Keratinocyte (primary cell): ENCODE measurements at places on chromosomes 3 and 15. TPM values are rescaled to one million over a fixed set of nuclear protein-coding genes. Genes with fewer than 3 reads are reported as not detected.

DNA sequence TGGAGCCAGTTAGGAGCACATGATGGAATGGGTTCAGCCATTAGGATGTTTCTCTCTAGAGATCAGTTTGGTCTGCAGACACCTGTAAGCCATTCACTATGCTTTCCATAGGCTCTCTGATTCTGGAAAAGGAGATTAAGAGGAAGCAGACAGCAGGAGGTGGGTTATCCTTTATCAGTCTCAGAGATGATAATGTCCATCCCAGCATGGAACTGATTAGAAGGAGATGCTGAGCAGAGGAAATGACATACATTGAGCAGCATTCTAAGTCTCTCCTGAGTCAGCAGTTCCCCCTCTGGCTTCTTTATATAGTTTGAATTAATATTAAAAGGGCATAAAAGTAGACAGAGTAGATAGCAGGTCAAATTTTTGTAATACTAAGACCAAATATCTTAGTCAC, 591.1 kb downstream of the GBE1 start:
- H3K4me3 ChIP-seq = no peak overlapping the region
- no peaks in the 10 kb centered on the region for H3K27me3 ChIP-seq
- H3K4me1 ChIP-seq = no peaks in the 10 kb centered on the region
- no peak for DNase-seq
- H3K27ac ChIP-seq = no peak overlapping the region

DNA sequence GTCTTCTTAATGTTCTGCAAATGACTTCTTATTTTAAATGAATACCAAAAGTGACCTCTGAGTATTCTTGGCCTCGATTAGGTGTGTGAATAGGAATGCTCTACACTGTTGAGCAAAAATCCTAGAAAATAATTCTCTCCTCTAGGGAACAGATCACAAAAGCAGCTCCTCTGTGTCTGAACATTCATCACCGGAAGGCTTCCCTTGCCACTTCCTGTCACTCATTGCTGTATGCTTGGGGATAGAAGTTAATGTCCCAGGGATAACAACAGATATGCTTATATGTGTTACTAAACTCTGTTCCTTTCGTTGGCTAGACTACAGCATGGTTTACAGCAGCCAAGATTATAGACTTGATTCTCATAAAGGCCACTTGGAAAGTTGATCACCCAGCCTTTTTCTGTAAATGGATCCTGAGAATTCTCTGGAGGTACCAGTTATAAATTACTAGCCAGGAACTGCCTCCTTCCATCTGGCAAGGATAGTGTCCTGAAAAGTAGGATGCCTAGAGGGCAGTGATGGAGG, 16.0 kb upstream of the PTX3 start:
- H3K27me3 ChIP-seq = no peaks in the 10 kb centered on the region
- H3K27ac ChIP-seq = no peak overlapping the region
- no peak for DNase-seq
- H3K4me3 ChIP-seq = no peak overlapping the region
- peaks cover 12% of the 10 kb centered on the region for H3K4me1 ChIP-seq

DNA sequence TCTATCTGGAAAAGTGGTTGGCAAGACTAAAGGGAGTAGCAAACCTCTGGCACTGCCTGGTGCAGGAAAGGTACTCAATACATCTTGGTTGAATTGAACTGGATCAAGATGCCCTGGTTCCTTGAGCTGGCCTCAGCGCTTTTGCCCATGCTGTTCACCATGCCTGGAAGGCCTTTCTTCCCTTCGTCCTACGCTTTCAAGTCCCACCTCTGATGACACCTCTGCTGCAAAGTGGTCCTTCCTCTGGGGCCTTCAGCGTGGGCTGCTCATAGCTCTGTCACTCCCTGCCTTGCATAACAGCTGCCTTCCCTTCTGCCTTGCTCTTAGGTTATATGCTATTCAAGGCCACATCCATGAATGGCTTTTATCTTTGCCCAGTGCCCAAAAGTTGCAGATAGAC, 23.0 kb downstream of the ITGA11 start:
- H3K4me3 ChIP-seq = no peak overlapping the region
- no peak overlapping the region for H3K27ac ChIP-seq
- no peaks in the 10 kb centered on the region for H3K36me3 ChIP-seq
- peaks cover 14% of the 10 kb centered on the region for H3K27me3 ChIP-seq
- H3K4me1 ChIP-seq = no peaks in the 10 kb centered on the region

- peaks cover 55% of the 10 kb centered on the region for H3K4me1 ChIP-seq
- peak; percentile 81 for DNase-seq
- H3K27ac ChIP-seq = peak within 1 kb of the TSS; percentile 99
- peak within 1 kb of the TSS; percentile 99 for H3K4me3 ChIP-seq
Observed at GRCh38 chr3:136957751-136958288, at the start of gene IL20RB. IL20RB (plus strand) TSS chr3:136957983; CDS start chr3:136958114, 131 bp downstream.

DNA sequence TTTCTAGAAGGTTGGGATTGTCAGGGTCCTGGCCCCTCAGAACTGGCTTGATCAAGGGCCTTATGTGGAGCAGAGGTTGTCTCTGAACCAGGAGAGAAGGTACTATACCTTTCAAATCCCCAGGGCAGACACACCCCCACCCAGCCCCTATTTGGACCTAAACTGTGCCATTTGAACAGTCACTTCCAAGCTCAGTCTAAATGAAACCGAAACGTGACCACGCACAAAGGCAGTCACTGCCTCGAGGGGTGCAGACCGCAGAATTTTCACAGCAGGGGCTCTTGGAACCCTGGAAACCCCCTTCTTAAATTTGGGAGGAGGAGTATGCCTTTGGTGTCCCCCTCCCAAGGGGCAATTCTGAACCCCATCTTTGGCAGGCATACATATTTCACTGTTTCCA, 53.7 kb downstream of the GRIP2 start:
- no peak for DNase-seq
- no peak overlapping the region for H3K27ac ChIP-seq
- no peaks in the 10 kb centered on the region for H3K27me3 ChIP-seq

DNA sequence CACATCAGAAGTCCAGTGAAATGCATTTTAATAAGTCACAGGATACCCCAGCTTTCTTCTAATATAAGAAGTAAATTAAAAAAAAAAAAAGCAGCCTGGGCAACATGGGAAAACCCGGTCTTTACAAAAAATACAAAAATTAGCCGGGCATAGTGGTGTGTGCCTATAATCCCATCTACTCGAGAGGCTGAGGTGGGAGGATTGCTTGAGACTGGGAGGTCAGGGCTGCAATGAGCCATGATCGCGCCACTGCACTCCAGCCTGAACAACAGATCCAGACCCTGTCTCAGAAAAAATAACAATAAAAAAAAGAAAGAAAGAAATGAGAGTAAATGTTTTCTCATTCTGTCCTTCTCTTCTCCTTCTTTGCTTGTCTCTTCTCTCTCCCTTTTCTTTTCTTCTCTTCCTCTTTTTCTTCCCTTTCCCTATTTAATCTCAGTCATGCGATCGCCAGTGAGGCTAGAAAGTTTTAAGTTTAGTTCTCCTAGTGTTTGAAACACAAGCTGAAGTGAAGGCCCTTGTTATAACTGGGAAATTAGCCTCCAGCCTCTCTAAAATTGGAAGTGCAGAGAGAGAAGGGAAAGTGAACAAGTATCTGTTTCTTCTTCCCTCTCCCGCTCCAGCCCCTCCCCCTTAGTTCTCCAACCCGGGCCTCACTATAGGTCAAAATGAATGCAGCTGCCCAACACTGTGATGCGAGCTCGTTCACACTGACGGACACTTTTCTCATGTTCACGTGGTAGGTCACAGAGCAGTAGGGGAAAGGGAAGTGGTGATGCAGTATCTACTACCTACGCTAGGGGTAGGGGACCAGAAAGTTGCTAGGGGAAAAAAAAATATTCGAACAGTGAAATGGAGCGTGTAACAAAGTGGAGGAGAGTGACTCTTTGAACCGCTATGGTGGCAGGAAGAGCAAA, 23.5 kb upstream of the TSC22D2 start:
- DNase-seq = no peak
- H3K27me3 ChIP-seq = no peaks in the 10 kb centered on the region
- H3K4me1 ChIP-seq = no peaks in the 10 kb centered on the region
- H3K4me3 ChIP-seq = no peak overlapping the region

DNA sequence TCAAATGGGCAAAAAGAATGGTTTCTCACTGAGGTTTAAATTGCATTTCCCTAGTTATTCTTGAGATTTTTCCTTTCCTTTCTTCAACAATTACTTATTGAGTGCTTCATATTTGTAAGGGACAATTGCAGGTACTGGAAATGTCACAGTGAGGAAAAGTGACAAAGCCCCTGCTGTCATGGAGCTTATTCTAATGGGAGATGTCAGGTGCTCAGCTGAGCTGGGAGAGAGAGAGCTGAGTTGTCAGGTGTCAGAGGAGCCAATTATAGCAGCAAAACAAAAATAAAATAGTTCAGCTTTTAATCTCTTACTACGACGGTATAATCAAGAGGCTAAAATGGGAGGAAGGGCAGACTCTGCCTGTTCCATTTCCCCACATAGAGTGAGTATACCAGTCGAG, 42.0 kb downstream of the CD86 start:
- no peak overlapping the region for H3K4me3 ChIP-seq
- no peak for DNase-seq
- H3K4me1 ChIP-seq = peaks cover 4% of the 10 kb centered on the region
- no peak overlapping the region for H3K27ac ChIP-seq

DNA sequence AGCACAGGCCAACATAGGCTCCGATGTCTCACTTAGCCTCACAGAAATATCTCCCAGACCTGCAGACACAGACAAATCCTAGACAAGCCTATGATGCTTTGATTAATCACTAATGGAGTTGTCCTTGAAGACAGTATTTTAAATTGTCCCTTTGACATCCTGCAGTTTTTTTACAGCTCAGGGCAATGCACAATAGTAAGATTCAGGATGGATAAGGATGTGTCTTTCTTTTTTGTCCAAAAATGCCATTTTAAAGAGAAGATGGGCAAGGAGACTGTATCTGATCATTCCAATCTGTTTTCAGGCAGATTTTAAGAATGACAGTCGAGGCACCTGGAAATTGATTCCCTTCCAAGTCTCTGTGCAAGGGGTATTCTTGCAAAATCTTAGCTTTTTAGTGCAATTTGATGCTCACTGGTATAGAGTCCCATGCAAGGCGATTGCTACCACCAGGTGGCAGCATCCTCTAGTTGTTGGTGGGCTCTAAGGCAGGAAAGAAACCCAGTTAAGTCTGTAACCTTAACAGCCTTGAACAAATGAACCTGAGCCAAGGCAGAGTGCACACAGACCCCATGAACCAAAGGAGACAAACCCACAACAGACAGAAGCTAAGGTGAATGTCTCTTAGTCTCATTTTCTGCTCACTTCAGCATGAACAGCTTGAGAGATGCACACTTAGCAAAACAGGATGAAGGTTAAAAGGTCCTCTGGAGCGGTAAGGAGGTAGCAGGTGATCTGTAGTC, 51.2 kb upstream of the MINAR1 start:
- DNase-seq = peak; percentile 2
- H3K27me3 ChIP-seq = no peaks in the 10 kb centered on the region
- H3K36me3 ChIP-seq = no peaks in the 10 kb centered on the region
- no peaks in the 10 kb centered on the region for H3K4me1 ChIP-seq
- H3K4me3 ChIP-seq = no peak overlapping the region
- H3K27ac ChIP-seq = no peak overlapping the region

GRCh38 chr3:63768888-63769287, 50.2 kb upstream of the C3orf49 start:
- no peak overlapping the region for H3K4me3 ChIP-seq
- no peaks in the 10 kb centered on the region for H3K27me3 ChIP-seq
- H3K4me1 ChIP-seq = no peaks in the 10 kb centered on the region
- DNase-seq = no peak

DNA sequence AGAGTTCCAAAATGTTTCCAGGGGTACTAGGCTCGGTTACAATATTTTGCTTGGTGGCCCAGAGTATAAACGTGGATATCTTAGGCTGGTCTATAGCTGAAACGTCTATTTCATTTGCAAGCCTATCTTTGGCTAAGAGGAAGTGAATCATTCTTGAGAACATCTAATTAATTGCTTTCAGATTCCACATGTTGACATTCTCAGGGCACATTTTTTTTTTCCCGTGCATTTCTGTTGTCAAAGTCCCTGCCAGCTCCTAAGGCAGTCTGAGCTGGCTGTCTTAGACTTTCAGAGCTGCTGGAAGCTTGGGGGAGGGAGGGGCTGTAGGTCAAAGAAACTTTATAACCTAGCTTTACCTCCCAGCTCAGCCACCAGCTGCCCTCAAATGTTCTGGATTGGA, 23.2 kb upstream of the LAMP3 start:
- DNase-seq = no peak
- no peaks in the 10 kb centered on the region for H3K27me3 ChIP-seq
- no peaks in the 10 kb centered on the region for H3K36me3 ChIP-seq
- no peak overlapping the region for H3K27ac ChIP-seq
- H3K4me3 ChIP-seq = no peak overlapping the region

GRCh38 chr15:95446854-95447253, 883.6 kb upstream of the NR2F2 start:
- H3K36me3 ChIP-seq = no peaks in the 10 kb centered on the region
- no peaks in the 10 kb centered on the region for H3K27me3 ChIP-seq
- no peak overlapping the region for H3K4me3 ChIP-seq
- H3K4me1 ChIP-seq = no peaks in the 10 kb centered on the region

Gene CHRD
- not detected in 3 replicates for polyA plus RNA-seq

Gene TCAIM
- 19.4 to 28.0 TPM (median 20.5 TPM) in 3 replicates for polyA plus RNA-seq

Gene MOBP
- polyA plus RNA-seq = not detected in 3 replicates

Gene NKTR
- 15.2 to 38.6 TPM (median 25.3 TPM) in 3 replicates for polyA plus RNA-seq

Gene ARMC8
- 50.8 to 66.1 TPM (median 51.3 TPM) in 3 replicates for polyA plus RNA-seq
